ENCODE measurements at places on chromosomes 6 and 20. TPM values are rescaled to one million over a fixed set of nuclear protein-coding genes. Genes with fewer than 3 reads are reported as not detected.

DNA sequence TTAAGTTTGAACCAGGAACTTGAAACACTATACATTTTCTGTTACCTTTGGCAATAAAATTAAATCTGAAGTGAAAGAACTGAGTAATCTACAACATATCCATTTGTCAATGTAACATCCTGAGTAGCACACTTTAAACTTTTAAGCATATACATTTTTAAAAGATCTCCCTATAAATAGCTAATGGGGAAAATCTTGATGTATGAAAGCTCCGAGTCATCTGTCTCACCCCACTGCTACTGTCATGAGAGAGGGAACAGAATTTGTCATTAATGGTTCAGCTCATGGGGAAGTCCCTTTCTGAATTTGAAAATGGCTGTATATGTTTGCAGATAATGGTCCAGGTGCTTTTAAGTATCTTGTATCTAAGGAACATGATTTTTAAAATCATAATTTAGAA is 55.2 kb upstream of the NOX3 start:
- DNase-seq, result no peak

Gene NDUFAF4
- total RNA-seq, result 10.2 TPM

- DNase-seq, result no peak
These were observed 51.0 kb downstream of the CPXM1 start for GRCh38 chr20:2749343-2749950.

- no peak for DNase-seq
These were observed 723.2 kb downstream of the EPM2A start for GRCh38 chr6:145012039-145012662.

DNA sequence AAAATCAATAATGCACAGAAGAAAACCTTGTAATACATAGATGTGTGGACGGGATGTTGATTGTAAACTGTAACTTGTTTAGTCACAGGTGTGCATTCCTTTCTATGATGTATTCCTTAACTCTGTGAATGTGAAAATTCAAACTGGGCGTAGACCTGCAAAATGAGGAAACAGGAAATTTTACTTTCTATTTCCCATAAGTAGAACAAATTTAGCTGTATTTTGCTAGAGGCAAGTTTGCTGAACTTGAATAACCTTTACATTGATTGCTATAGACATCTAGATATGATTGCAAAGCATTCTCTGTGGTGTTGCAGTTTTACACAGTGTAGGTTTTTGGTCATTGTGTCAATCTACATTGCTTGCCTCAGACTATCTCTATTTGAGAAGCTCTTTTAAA is 368.4 kb upstream of the MAN1A1 start:
- no peak for DNase-seq

Data from dermis blood vessel endothelial cell (primary cell).